ENCODE measurements at places on chromosomes 4 and X.

DNA sequence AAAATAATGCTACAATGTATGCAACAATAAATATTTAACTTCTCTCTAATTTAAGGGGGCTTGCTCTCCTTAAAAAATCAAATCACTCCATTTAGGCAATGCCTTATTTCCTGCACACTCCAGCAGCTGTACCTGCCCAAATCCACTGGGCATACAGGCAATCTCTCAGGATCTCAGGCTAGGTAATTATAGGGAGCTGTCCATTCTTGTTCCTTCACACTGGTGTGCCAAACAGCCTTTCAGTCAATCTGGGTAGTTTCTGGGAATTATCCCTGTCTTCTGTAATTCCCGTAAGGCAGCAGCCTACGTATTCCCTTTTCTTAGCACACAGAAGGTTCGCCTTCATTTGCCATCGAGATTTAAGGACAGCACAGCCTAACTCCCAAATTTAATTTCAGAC, 922.6 kb upstream of the SLIT2 start:
- DNase-seq = no peak

GRCh38 chr4:3641501-3641900, 109.3 kb upstream of the LRPAP1 start:
- DNase-seq = no peak

GRCh38 chr4:7756561-7757355, 182.9 kb downstream of the AFAP1 start:
- no peak for DNase-seq

DNA sequence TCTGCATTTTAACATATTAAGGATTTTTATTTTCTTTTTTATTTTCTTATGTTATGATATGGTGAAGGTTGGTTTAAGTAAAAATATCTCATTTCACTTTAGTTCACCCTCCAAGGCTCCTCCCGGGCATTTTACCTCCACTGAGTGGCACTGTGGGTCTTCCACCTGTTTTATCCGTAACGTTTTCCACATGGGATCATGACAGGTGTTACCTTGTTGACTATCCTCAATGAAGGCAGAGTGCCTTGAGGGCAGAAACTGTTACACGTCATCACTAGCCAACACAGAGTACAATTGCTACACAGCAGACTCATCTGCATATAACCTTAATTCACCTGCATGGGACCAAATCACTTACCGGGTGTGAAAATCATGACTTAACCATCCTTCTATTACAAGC, 105.8 kb downstream of the GEMIN8 start:
- DNase-seq = no peak

DNA sequence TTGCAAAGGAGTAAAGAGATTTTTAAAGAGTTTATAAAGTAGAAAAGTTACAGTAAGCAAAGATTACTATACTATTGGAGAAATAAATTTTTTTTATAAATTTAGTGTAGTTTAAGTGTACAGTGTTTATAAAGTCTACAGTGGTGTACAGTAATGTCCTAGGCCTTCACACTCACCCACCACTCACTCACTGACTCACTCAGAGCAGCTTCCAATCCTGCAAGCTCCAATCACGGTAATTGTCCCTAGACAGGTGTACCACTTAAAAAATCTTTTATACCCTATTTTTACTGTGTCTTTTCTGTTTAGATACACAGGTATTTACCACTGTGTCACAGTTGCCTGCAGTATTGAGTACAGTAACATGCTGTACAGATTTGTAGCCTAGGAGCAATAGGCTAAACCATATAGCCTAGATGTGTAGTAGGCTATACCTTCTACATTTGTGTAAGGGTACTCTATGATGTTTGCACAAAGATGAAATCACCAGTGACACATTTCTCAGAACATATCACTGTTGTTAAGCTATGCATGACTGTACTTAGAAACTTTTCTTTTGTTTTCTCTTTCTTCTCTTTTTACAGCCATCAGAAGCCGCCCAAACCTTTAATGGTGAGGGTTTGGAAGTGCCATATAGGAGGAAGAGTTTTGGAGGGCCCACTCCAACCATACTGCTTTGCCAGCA, 11.8 kb upstream of the SH3RF1 start:
- no peak for DNase-seq

GRCh38 chr4:185036842-185037241, 18.6 kb downstream of the HELT start:
- DNase-seq = no peak

DNA sequence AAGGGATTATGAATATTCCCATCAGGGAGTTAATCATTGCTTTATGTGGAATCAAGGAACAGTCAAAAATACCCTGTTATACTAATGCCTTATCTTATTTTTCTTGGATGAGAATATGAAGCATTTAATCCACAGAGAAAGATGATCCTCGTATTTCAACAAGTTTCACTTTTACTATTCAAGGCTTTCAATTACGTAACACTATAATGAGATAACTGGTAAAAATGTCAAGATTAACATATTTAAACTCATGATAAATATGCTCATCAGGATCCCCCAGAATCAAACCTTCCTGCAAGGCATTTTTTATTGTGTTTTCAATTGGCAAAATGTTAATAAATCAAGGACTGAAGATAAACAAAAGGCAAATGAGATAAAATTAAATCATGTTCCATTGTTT, 5.1 kb downstream of the ZXDA start:
- no peak for DNase-seq

GRCh38 chrX:156000361-156000926, 2.9 kb downstream of the IL9R start:
- no peak for DNase-seq

- DNase-seq = no peak
Observed at GRCh38 chr4:145041378-145041777, 56.6 kb downstream of the ANAPC10 start.

GRCh38 chr4:141346144-141346543, 125.4 kb downstream of the ZNF330 start:
- no peak for DNase-seq

DNA sequence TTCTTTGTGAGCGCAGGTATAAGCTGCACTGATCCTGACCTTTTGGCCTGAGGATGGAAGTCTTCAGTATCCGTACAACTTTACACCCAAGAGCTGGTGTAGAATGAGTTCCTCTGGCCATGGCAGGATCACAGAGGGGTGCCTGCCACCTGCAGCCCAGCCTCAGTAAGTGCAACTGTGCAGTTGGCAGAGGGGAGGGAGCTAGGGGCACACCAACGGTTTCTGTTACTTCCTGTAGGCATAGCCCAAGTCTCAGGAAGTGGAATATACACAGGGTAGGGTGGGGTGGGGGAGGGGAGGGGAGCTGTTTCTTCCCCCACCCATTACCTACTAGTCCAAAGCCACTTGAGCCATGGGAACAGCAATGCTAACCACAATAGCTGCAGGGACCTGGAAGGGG, 85.4 kb upstream of the GBA3 start:
- DNase-seq = no peak

DNA sequence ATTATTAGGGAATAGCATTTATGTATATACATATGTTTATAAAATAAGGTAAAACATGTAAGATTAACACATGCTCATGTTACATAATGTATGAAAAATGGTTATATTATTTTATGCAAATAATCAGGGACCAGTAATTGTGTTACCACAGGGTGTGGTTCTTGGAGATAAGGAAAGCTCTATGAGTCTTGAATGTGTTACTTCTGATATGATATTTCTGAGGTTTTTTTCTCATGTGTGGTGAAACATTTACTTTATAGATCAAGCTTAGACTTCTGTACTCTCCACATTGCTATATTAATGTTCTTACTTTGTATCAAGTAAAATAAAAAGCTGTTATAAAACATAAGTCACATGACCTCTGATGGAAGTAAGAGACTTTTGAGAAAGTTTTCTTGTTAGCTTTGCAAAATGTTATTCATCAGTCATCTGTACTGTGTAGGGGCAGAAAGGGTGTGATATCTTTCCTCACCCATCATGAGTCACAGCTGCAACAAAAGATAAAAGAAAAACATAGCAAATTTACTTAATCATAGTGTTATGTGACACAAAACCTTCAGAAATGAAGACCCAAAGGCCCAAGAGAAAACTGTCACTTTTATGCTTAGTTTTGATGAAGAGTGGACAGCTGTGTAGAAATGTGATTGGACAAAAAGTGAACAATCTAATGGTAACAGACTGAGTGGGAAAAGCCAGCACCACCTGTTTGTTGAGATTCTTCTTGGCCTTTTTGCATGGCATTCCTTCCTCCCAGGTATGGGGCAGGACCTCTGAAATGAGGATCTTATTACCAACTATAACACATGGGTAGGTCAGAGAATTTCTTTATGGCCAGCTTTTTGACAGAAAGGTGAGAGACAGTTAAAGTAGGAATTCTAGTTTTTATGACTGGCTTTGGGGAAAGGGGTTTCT, 632.3 kb downstream of the PDHA2 start:
- no peak for DNase-seq

DNA sequence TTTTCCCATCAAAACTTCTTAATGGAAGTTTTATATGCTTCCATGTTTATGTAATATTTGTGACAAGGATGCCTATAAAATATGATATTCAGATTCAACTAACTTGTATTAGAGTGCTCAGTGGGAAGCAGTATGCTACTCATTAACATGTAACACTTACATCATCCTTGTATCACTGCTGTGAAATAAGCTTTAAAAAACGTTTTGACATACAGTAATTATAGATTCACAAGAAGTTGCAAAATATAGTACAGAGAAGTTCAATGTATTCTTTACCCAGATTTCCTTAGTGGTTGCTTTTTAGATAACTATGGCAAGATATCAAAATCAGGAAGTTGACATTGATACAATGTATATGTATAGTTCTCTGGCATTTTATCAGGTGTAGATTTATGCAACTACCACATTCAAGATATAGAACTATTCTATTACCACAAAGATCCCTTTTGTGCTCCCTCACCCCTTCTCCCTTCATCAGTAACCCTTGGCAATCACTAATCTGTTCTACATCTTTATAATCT, 56.3 kb downstream of the DTHD1 start:
- DNase-seq = no peak

GRCh38 chr4:74361671-74362070, 3.3 kb upstream of the EREG start:
- DNase-seq = no peak

DNA sequence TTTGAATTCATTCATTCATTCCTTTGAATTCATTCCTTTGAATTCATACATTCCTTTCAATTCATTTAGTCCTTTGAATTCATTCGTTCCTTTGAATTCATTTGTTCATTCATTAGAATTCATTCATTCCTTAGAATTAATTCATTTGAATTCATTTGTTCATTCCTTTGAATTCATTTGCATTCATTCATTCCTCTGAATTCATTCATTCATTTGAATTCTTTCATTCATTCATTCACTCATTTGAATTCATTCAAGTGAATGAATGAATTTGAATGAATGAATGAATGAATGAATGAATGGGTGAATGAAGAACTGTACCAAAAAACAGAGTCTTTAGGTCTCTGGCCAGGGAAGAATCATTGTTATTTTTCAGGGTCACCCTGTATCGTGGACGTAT, 216.6 kb downstream of the DHRSX start:
- no peak for DNase-seq

DNA sequence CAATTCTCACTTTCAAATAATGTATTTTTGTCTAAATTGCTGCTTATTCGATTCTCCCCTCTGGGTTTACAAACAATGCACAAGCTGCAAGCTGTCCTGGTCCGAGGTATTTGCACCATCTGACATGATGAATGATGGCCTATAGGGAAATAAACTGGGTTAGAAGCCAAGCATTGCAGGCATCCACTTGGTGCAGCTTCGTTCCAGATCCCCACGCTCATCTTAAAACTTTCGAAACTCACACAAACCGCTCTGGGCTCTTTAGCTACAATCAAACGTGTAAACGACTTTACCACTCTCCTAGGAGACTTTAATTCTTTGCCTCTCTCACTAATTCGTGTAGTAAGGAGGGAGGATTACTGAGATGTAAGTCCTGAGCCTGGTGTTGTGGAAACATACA, 19.0 kb downstream of the PHKA2 start:
- DNase-seq = no peak

- DNase-seq = no peak
Observed at GRCh38 chr4:77398256-77398655, 207.4 kb upstream of the CXCL13 start.

DNA sequence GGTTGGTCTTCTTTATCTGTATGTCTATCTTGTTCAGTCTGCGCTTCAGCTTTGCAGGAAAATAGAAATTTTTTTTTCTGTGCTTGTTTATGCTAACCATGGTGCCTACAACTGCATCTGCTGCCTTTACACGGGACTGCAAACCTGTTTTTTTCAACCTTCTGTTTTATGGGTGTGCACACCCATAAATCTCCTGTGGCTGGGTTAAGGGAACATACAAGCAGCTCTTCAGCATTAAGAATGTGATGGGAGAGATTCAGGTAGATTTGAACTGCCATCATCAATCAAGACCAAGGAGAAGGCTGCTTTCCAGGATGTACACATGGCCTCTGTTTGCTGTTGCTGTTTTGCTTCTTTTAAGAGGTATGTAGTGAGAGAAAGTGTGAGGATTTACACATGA, 502.9 kb downstream of the ANKRD50 start:
- no peak for DNase-seq

- DNase-seq = no peak
Observed at GRCh38 chr4:10809905-10810304, 125.3 kb upstream of the CLNK start.

GRCh38 chrX:136954930-136955329, 74.4 kb upstream of the RBMX start:
- no peak for DNase-seq

DNA sequence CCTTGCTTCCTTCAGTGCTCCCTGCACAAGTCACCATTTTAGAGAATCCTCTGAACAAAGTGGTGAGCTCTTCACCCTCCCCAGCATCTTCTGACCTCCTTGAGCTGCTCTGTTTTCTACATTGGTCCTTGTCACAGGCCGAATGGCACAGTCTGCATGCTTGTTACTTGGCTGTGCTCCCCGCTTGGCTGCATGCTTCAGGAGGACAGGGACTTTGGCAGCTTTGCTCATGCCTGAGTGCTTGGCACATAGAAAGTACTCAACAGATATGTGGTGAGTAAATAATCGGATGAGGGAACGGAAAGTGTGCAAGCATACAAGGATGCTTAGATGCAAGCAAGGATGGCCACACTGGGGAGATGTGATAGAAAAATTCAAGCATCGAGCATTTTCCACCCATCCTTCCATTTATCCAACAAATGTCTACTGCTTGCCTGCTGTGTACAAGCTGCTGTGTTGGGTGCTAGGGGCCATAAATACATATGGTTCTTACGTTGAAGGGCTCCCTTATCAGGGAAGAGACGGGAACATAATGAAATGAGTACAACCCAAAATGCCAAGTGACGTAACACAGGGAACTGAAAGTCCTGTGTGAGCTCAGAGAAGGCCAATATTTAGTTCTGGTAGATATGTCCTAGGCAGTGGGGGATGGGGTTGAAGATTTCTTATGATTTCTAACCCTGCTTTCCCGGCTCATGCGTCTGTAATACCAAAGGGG, 31.2 kb downstream of the SLC2A9 start:
- DNase-seq = no peak

- DNase-seq = peak; percentile 26
Observed at GRCh38 chr4:151324752-151325110, 674 bp downstream of the SH3D19 start.

GRCh38 chr4:141098163-141098562, 35.1 kb downstream of the RNF150 start:
- DNase-seq = no peak
